ENCODE measurements at places on chromosomes 3 and 15.

DNA sequence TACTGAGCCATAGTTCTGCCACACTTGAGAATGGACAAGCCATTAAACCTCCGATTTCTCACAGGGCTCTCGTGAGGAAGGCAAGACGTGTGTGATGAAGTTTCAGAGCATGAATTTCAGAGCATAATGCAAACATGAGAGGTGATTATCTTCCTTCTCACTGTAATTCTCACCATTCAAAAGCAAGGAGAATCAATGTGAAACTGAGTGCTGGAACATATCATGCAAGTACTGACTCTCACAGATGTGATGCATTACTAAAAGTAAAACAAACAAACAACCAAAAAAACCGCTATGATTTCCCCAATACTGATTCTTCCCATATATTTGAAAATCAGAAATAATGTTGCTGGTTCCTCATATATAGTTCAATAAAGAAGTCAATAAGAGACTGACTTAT, 23.7 kb downstream of the P3H2 start:
- DNase-seq: no peak

DNA sequence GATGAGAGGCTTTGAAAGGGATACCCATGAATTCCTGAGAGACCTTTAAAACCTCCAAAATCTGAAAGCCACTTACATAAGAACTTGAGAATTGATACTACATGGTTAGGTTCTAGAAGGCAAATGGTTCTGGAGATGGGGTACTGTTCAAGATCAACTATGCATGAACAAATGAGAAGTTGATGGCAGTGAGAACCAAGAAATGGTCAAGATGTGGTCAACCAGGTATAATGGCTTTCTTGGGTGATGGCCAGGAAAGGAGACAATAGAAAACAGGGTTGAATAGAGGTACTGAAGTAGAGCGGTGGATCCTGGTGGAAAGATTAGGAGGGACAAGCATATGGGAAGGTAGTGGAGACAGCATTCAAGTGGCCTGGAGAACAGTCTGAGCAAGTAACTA, 200.4 kb downstream of the RBMS3 start:
- DNase-seq: no peak

- DNase-seq: no peak
Observed at GRCh38 chr15:32709295-32710033, 8.3 kb upstream of the GREM1 start.

DNA sequence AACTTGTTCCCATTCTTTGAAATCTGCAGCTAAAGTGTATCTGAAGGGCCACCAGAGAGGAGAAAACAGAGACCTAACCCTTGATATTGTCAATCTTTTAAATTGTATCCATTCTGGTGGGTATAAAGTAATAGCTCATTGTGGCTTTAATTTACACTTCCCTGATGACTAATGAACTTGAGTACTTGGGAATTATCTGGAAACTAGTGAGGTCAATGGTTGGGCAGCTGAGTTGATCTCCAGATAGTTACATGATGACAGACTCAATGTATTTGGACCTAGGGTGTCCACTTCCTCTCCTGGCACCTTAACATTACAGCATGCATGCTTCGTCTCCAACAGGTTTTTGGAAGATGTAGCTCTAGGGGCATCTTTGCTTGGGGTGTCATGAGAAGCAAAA, 195.2 kb downstream of the PDCD6IP start:
- no peak for DNase-seq

DNA sequence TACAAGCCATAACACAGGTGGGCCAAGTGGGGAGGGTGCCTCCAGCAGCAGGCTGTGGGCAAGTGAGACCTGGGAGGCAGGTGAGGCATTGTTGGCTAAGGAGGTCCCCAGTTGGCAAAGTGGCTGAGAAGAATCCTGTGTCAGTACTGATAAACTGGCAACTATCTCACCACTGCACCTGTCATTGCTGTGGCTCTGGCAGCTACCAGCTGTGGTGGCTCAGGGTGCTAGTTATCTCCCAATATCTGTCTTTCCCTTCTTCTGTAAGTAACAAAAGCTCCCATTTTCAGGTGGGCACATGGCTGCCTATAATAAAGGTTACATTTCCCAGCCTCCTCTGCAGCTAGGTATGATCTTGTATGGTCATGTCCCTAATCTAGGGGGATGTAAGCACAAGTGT, 80.6 kb upstream of the RNF7 start:
- no peak for DNase-seq

DNA sequence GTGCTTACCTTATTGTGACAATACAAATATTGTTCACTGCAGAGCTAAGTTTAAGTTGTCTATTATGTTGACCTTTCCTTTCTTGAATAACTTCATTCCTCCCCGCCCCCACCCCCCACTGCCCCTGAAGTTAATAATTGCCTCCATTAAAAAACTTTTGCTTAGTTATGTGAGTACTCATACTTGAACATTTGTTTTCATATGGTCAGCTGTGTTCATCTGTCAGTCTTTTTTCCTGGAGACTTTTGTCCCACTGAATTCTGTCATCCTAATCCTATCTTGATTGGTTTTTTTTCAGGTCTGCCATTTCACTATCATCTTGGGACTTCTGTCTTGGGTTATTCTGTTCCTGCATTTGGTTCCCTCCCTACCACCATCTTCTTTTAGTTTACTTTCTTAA, 8.5 kb downstream of the SLC25A36 start:
- no peak for DNase-seq

- DNase-seq: no peak
Observed at GRCh38 chr3:100516232-100516631, 23.8 kb downstream of the TMEM45A start.

DNA sequence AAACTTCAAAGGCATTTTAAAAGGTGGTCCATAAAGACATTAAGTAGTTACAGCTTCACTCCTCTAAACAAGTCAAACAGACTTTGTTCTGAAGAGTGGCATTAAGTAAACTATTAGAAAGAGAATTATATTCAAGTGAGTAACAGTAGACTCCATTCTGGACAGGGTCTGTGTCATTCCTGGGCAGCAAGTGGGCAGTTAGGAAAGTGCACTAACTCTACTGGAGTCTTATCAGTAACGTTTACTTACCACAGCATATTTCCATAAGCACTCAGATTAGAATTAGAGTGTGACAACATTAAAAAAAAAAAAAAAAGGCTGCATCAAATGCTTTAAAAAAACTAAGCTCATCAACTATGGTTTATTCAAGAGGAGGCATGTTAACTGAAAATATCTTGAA, 10.6 kb downstream of the UBR1 start:
- DNase-seq: no peak

DNA sequence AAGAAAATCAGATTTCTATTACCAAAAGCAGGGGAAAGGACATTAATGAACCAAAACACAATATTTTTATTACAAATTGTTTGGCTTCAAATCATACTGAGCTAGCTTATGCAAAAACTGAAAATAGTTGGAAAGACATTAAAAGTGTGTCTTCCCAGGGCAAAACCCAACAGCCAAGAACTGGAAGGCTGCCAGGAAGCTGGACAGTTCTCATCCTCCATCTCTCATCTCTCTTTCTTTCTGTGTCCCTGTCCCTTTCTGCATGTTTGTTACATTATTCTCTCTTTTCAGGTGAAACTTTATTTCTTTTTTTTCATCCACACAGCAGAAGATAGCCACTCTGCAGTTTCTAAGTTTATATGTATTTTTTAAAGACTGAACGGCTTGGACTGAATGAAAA, 41.1 kb upstream of the SNTN start:
- DNase-seq: no peak

GRCh38 chr3:20743553-20744321, 557.7 kb upstream of the SGO1 start:
- no peak for DNase-seq

GRCh38 chr3:40649346-40649745, 124.6 kb downstream of the ZNF621 start:
- DNase-seq: no peak

GRCh38 chr3:23341147-23341838, 138.2 kb downstream of the UBE2E2 start:
- no peak for DNase-seq

DNA sequence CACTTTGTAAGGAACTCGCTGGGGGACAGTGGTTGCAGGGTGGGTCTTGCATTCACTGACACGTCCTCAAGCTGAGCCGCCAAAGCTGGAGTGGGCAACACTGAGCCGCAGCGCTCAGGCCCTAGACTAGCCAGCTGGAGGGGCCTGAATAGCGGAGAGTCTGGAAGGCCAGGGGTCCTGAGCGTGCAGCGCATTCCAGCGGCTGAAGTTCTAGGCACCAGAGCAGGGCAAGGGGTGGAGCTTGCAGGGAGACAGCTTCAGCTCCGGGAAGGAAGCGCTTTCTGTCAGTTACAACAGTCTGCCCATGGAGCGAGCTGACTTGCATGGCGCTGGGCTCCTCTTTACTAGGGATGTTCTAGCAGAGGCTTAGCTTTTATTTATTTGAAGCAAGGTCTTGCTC, 2.7 kb downstream of the MAP6D1 start:
- no peak for DNase-seq

GRCh38 chr15:70308735-70309434, 211.2 kb upstream of the TLE3 start:
- no peak for DNase-seq

GRCh38 chr3:150411106-150411460, 3.0 kb downstream of the TSC22D2 start:
- DNase-seq: no peak

DNA sequence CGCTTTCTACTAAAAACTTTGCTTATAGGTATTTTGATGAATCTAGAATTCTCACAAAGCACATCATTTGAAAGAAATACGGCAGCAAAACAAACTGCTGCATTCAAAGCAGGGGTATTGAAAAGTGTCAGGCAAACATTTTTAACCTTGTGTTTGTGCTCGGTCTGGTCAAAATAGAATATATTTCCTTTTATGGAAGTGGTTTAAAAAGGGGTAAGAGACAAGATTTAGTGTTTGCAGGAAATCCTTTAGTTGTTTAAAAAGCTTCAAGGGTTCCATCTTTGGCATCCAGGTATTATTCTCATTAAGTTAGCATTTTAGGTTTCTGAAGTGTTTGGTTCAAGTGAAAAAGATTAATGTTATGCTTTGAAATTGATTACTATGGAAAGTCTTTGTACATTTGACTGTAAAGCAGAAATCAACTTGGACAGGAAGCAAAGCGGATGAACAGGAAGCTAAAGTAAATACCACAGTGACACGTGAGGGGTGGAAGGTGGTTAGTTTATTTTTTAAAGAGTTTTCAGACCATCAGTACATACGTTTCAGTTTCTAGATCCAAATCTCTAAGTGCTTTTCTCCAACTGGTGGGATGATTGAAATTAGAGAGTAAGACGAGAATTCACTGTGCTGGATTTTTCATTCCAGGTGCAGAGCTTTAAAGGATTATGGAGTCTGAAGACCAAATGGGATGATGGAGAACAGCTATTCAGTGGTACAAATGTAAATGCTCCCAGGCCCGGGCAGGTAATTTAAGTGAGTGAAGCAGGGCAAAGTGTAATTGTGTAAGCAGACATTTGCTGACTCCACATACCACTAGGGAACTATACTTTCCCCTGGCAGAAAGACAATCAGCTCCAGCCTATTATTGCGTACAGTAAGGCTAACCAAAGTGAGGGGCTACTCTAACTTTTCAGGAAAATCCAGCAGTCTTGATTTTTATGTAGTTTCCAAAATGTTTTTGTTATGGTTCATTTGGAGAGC, 341.8 kb upstream of the TBL1XR1 start:
- DNase-seq: no peak

DNA sequence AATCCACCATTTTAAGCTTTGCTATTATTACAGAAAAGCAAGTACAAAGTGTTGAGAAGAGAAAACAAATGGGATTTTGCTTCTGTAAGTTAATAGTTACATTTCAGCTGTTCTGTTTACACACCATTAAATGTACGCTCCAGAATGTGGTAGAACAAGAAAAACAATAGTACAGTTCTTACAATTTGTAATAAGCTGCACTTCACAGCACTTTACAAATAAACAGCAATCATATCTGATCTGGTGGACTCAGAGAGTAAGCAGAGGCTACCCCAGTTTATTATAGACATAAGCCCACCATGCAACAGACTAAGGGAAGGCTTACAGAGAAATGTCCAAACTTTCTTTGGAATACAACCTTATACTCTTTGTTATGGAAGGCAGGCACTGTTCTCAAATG, 126.4 kb downstream of the OXSM start:
- DNase-seq: no peak

GRCh38 chr3:45861043-45861719, 19.3 kb upstream of the LZTFL1 start:
- no peak for DNase-seq

DNA sequence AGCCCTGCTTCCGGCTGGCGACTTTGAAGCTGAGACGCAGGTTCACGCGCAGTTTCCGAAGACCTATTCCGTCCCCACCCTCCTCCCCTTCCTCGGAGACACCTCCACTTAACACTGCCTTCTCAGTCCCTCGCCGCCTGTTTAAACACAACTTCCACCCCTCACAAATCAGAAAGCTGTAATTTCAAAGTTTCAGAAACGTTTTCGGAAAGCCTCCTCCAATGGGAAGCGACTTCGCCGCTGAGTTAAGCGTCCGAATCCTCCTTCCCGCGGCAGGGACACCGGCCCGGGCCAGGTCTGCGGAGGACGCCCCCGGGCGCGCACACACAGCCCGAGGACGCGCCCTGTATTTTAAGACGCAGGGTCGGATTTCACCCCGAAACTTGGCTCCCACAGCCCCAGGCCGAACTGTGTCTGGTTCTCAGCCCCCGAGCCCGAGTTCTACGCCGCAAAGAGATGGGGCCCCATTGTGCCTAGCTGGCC, 559 bp upstream of the LRRN1 start:
- DNase-seq: no peak

- DNase-seq: no peak
Observed at GRCh38 chr3:192706272-192706671, 21.1 kb downstream of the FGF12 start.

DNA sequence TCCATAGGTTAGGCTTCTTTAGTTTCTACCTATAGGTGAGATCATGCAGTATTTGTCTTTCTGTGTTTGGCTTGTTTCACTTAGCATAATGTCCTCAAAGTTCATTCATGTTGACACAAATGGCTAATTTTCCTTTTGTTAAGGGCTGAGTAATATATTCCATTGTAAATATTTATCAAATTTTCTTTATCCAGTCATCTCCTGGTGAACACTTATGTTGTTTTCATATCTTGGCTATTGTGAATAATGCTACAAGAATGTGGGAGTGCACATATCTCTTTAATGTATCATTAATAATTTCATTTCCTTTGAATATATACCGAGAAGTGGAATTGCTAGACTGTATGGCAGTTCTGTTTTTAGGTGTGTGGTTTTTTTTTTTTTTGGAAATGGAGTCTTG, 250.9 kb upstream of the SEMA6D start:
- DNase-seq: no peak

GRCh38 chr15:69325456-69325971, 26.8 kb downstream of the PAQR5 start:
- no peak for DNase-seq

DNA sequence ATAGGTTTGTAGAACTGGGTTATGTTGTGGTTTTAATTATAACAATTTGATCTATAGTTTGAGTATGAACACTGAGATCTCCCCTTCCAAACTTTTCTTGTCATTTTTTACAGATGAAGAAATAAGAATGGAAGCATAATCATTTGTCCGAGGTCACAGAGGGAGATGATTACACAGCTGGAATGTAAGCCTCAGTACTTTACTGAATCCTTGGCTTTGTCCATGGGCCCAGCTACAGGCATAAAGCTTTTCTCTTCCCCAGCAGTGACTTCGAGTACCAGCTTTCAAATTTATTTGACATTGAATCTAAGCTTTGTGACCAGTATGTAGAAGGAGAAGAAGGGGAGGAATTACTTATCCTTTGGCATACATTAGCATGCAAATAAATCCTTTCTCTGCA, 80.9 kb upstream of the DCBLD2 start:
- DNase-seq: no peak

GRCh38 chr3:192745150-192745549, 17.8 kb upstream of the FGF12 start:
- DNase-seq: no peak

Measured in SHP77 (cell line).